ENCODE measurements at places on chromosomes 1 and 21. TPM values are rescaled to one million over a fixed set of nuclear protein-coding genes. Genes with fewer than 3 reads are reported as not detected.

DNA sequence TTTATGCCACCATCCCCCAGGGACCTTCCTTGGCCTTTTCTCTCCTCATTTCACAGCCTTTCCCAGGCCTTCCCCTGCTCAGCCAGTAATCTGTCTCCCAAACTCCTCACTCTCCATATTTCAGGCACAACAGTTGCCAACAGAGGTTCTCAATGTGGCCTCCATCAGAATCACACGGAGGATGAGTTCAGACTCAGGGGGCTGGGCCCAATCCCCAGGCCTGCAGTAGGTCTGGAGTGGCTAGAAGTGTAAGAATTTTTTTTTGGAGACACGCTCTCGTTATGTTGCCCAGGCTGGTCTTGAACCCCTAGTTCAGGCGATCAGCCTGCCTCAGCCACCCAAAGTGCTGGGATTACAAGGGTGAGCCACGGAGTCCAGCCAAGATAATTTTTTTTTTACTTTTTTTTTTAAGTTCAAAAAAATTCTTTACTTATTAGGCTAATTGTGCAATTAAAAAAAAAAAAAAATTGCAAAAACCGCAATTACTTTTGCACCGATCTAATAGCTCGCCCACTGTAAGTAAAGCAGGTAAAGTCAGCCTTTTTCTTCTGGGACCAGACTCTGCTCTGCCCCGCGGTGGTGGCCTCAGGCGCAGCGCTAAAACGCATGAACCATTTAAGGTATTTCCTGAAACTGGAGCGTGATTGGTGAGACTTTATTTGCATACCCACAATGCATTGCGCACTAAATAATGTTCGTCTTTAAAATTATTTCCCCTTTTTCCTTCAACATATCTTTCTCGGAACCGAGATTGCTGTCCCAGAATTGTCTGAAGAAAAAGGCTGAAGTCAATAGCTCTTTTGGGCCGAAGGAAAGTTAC lies 18.7 kb downstream of the KIAA2013 start:
- peak; percentile 95 for DNase-seq

GRCh38 chr1:80050085-80050484 lies 1043.6 kb upstream of the ADGRL4 start:
- DNase-seq = no peak

GRCh38 chr1:9718006-9718680 lies 66.6 kb downstream of the PIK3CD start:
- DNase-seq = no peak

DNA sequence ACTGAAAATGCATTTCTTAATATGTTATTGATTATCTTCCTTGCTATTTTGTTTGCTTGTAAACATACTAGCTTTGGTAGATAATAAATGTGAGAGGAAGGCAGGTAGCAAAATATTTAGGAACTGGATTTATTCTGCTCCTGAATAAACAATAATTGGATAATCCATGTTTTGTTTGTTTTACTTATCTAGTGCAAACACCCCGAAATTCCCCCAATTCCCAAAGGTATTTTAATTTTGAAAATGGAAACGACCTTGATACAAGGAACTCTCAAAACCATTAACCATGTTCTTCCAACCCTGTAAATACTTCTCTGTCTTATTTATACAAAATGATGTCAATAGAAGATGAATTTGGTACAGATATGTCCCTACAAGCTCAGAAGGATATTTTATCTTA lies 3.0 kb downstream of the USH2A start:
- DNase-seq = no peak

DNA sequence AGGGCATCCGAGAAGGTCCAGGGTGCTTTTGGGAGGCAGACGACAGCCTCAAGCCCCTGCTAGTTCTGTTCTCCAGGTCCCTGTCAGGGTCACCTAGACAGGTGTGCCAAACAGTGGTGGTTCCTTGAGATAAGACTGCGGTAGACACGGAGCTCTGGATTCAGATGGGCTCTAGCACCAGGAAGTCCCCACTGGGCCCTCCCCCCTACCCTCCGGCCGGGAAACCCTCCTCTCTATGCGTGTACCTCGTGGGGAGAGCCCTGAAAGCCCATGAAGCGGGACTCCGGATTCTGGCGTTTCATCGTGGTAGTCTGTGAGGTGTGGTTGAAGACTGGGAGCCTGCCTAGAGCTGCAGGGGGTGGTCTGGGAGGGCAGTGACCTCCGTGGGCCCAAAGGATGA lies 2.1 kb upstream of the KCNA2 start:
- no peak for DNase-seq

GRCh38 chr1:109837852-109838570 lies 72.6 kb upstream of the CSF1 start:
- DNase-seq = no peak

- DNase-seq = peak; percentile 77
Measured at GRCh38 chr1:923131-923990, at the start of gene SAMD11. Gene SAMD11, plus strand, starts transcription at chr1:923923. Its CDS starts 509 bp downstream, at chr1:924432.

DNA sequence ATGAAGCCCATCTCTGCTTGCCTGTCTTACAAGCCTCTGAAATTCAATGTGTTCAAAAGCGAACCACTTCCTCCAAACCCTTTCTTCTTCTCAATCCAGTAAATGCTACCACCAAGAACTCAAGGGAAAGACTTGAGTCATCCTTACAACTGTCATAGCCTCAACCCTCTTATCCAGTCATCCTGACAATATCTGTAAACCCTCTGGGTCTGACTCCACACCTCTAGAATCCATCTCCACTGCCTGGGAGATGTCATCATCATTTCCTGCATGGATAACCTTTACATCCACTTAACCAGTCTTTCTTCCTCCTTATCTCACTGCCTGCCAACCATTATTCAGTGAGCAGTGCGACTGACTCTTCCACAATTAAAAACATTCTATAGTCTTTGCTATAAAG lies 441.1 kb downstream of the SETD4 start:
- no peak for DNase-seq

DNA sequence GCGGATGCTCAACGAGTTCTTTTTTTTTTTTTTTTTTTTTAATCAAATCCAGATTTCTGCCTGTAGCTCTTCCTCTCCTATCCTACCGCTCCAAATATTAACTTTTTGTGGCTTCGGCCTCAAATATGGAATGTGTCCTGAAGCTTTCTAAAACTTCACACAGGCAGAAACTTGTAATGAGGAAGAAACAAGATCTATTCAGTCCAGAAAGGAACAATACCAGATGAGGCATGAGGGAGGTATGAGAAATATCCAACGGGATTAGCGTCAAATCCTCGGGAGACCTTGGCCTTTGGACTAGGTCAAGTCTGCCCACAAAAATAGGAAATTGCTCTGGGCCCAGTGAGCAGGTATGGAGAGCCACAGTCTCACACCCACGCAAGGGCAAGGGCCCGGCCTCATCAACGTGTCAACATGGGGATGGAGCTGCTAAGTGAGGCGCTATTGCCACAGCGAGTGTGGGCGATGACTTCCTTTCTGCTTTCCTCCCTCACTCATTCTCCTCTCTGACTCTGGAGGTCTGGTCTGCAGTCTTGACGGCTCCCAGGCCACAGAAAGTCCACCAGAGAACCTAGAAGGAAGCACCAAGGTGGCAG lies 66.6 kb downstream of the BCAR3 start:
- DNase-seq = no peak

DNA sequence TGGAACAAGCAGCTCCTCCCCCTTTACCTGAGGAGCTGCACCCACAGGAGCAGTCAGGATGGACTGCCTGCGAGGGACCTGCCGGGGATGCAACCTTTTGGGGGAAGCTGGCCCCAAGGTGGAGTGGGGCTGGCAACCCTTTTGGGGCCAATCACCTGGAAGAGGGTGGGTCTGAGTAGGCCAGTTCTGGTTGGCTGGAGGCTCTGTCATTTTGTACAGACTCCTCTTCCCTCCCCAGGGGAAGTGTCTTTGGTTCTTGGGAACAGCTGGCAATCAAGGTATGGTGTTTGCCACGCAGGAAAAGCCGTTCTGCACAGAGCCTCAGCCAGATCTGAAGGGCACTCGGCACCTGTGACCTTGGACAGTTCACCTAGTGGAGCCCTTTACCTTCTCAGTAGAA lies 280 bp upstream of the A3GALT2 start:
- no peak for DNase-seq

DNA sequence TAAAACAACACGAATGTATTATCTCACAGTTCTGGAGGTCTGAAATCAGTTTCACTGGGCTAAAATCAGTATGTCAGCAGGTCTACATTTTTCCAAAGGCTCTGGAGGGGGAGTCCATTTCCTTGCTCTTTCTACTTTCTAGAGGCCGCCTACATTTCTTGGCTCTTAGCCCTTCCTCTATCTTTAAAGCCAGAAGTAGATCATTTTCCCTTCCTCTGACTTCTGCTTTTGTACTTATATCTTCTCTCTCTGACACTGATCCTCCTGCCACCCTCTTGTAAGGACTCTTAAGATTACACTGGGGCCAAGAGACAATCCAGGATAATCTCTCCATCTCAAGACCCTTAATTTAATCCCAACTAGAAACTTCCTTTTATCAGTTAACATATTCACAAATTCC lies 41.4 kb downstream of the MSH4 start:
- DNase-seq = no peak

DNA sequence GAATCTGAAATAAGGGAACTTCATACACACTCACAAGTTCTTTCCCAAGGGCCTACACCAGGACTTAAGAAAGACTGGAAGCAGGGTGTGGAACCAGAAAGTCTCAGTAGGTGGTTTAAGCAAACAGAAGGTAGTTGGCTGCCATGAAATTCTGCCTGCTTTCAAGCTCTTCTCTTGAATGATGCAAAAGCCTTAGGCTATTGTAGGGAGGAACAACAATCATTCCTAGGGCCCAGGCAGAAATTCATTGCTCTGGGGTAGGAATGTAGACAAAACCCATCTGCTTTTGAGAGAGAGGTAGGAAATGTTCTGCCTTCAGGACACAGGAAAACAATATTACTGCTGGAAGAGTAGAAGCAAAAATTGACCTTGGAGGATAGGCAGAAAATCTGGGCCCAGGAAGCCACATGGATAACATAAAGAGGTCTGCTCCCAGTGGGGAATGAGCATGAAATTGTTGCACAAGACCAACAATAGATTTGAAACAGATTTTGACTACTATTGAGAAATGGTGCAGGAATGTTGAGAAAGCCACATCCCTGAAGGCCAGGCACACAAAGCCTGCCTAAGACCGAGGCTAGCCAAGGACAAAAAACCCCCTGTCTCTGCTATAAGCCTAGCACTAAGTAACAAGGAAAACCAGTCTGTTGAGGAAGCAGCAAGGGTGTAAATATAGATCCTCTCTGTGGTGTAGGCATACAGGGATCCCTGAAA lies 22.7 kb upstream of the SFT2D2 start:
- no peak for DNase-seq

GRCh38 chr1:193181985-193182384 lies 4.4 kb downstream of the B3GALT2 start:
- no peak for DNase-seq

The PLEKHA6 gene
- 39.7 TPM for polyA plus RNA-seq

The GPR153 gene
- 6.5 TPM for polyA plus RNA-seq

The FUCA1 gene
- 57.7 TPM for polyA plus RNA-seq

The TMPRSS15 gene
- 0.31 TPM for polyA plus RNA-seq

The FNDC10 gene
- polyA plus RNA-seq = 2.5 TPM

The OR2L2 gene
- 0.12 TPM for polyA plus RNA-seq

The C1orf226 gene
- polyA plus RNA-seq = 15.3 TPM

The CHI3L2 gene
- polyA plus RNA-seq = 0.33 TPM

The CFHR2 gene
- polyA plus RNA-seq = not detected

The CHI3L1 gene
- 12.9 TPM for polyA plus RNA-seq

The FMO1 gene
- 236 TPM for polyA plus RNA-seq

The PIGR gene
- 0.94 TPM for polyA plus RNA-seq

The FTCD gene
- 22.6 TPM for polyA plus RNA-seq
